ENCODE measurements at places on chromosomes 11 and 22.

- DNase-seq, result no peak
Observed at GRCh38 chr11:109695696-109696095, 273.7 kb downstream of the C11orf87 start.

DNA sequence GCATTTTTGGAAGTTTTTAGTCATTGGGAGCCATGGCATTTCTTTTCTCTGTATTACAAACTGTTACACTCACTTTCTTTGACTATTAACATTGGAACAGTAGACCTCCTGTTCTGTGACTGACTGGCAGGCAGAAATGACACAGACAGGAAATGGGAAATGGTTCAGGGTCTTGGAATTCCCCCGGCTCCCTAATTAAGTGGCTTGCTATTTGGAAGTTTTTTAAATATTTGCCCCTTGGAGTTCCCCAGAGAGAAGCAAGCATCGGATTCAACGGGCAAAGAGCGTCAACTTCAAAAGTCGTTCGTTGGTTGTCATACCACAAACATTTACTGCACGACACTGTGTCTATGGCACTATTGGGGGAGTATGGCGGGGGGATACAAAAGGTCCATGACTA, 1.1 kb upstream of the BIRC2 start:
- peak; percentile 94 for DNase-seq

DNA sequence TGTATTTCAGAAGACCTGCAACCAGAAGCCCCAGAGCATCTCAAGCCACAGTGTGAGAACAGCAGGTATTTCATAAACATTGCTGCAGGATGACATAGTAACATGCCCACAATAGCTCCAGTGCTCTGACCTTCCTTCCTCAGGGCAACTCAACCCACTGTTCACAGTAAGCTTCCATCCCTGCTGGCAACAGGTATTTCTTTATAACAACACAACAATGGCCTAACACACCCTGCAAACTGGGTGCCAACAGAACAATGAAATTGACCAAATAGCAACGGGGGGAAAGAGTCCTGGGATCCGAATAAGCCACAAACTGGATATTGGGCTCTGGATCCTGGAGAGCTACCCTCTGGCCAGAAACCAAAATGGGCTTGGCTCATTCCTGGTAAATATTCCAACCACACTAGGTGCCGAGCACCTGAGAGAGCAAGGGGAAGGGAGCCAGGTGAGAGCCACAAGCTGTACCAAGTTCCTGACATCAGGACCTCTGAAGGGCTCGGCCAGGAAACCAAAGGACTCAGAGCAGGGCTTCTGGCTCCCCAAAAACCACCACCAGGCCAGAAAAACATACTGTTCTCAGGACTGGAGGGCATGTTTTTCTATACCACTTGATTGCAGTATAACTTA, 99.5 kb downstream of the MICAL3 start:
- DNase-seq, result no peak

GRCh38 chr11:34333787-34334186, 24.0 kb downstream of the ABTB2 start:
- DNase-seq, result no peak

- DNase-seq, result no peak
Observed at GRCh38 chr22:33083212-33083611, 25.0 kb upstream of the SYN3 start.

GRCh38 chr22:44172370-44173108, 8.2 kb upstream of the PARVG start:
- no peak for DNase-seq

- no peak for DNase-seq
Observed at GRCh38 chr22:17997456-17997855, 26.9 kb downstream of the MICAL3 start.

- DNase-seq, result no peak
Observed at GRCh38 chr11:298406-299065, 790 bp downstream of the IFITM5 start.

DNA sequence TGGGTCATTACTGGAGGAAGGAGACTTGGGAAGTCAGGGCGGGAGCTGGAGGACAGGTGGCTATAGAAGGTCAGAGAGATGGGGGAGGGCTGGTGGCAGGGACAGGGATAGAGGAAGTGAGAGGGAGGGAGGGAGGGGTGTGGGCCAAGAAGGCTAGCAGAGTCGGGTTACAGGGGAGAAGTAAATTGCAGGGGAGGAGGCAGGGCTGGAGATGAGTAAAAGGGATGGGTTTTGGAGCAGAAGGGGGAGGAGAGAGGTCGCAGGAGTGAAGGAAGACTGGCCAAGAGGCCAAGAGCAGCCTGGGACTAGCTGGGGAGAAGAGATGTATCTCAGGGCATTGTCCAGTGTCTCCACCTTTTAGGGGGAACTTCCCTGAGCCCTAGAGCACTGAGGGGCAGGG, 33.0 kb downstream of the LRRC10B start:
- no peak for DNase-seq

- DNase-seq, result no peak
Observed at GRCh38 chr11:113728814-113729213, 22.7 kb upstream of the TMPRSS5 start.

DNA sequence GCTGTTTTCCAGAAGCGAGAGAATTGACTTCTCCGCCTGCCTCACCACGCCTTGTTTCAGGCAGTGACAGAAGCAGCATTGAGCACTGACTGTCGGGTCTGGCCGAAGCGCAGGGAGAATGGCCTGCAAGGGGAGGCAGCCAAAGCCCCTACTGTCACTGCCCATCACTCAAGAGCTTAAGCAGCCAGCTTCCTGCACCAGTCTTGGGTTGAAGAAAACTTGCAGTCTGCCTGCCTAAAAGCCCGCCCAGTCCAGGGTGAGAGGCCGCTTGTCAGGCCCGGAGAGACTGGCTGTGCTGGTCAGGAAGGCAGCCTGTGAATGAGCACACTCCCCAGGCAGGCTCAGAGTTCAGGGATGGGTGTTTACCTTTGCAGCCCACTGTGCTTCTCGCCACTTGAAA, 108.3 kb downstream of the PKNOX2 start:
- no peak for DNase-seq

- DNase-seq, result no peak
Observed at GRCh38 chr11:60378354-60378753, at the start of gene MS4A7. Gene MS4A7, plus strand, starts transcription at chr11:60378532. Its CDS starts 4,610 bp downstream, at chr11:60383142.
